ENCODE measurements at places on chromosomes 3 and 15.

- DNase-seq = no peak
These were observed 30.1 kb downstream of the GOLGB1 start for GRCh38 chr3:121719423-121719822.

- DNase-seq = no peak
These were observed 443.1 kb upstream of the THRB start for GRCh38 chr3:24937780-24938179.

DNA sequence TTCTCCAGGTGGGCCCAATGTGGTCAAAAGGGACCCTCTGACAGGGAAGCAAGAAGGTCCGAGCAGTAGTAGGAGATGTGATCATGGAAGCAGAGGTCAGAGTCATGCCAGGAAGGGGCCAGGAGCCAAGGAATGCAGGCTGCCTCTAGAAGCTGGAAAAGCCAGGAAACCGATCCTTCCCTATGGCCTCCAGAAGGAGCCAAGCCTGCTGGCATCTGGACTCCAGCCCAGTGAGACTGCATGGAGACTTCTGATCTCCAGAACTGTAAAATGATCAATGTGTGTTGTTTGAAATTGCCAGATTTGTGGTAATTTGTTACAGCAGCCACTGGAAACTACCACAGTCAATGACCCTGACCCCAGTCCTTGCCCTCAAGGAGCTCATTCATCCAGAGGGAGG is 56.8 kb upstream of the SPATA12 start:
- no peak for DNase-seq

DNA sequence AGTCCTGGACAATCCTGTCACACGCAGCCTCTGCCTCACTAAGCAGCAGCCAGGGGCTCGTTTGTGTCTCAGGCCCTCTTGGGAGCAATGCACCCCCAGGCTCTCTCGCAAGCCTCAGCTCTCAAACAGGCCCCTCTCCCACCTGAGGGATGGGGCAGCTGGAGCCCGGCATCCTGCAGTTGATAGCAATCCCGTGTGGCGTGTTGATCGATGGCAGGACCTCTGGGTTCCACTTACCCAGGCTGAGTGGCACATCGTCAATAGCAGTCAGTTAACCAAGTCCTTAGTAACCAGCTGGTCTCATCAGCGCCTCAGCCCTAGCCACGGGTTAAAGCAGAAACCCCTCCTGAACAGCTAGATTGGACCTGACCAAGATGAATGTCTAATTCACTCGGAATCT is 36.5 kb upstream of the PLXNA1 start:
- DNase-seq = no peak

- DNase-seq = no peak
These were observed 77.7 kb downstream of the ABHD5 start for GRCh38 chr3:43768381-43768973.

- no peak for DNase-seq
These were observed 27.5 kb downstream of the RAB6B start for GRCh38 chr3:133868186-133868585.

DNA sequence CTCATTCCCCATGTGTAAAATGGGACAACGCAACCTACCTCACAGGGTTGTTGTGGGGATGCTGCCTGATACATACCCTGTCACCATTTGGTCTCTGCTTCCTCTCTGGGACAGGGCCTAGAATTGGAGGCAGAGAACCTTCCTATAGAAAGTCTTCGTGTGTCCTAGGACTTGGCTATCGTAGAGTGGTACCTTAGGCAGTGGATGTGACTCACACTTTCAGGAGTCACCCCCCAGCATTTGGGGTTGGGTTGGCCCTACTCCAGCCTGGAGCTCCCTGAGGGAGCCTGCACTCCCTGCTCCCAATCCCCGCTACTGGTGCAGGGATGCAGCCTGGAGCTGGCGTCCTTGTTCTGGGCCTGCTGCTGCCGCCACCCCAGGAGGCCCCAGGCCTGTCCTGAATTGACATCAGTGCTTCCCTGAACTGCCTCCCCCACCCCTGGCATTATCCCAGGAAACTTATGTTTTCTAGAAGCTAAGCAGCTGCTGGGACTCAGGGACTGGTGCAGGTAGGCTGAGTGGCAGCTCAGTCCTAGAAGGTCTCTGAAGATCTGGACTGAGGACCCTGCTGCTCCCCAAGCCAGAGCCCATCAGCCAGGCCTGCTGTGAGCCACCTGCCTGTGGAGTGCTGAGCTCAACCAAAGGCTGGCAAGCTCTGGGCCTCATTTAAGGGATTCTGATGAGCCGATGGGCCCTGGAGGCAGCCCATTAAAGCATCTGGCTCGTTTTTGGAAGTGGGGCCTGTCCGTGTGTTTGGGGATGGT is 9.9 kb downstream of the C15orf39 start:
- DNase-seq = no peak

DNA sequence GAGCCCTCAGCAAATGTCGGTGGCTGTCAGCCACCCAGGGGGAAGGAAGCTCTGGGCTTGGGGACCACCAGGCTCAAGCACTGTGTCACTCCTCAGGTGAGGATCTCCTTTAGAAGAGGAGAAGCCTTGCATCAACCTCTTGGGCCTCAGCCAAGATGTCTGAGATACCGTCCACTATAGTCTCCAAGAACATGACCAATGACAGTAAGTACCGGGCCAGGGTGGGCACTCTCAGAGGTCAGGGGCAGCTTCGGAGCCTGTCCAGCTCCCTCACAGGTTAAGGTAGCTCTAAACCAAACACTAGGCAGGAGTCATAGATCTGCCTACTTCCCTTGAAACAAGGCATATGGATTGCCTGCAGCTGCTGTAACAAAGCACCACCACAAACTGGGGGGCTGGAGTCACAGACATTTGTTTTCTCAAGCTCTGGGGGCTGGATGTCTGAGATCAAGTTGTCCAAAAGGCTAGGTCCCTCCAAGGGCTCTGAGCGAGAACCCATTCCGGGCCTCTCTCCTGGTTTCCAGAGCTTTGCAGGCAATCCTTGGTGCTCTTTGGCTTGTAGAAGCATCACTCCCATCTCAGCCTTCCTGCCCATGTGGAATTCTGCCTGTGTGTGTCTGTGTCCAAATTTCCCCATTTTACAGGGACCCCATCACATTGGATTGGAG is 1.3 kb downstream of the CFAP100 start:
- DNase-seq = no peak

- no peak for DNase-seq
These were observed 392.3 kb downstream of the FEZF2 start for GRCh38 chr3:61981060-61981459.

DNA sequence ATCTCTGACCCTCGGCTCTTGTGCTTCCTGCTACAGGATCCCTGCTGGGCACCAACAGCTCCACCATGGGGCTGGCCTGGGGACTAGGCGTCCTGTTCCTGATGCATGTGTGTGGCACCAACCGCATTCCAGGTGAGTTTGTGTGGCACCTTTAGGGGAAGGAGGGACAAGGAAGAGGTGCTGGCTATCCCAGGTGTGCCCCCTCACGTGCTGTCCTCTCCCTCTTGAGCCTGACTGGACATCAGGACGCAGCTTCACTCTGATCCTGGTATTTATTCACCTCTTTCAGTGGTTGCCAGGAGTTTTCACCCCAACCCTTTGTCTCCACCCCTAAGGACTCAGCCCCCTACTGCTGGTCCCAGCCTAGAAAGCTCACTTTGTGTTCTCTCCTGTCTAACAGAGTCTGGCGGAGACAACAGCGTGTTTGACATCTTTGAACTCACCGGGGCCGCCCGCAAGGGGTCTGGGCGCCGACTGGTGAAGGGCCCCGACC is 960 bp downstream of the THBS1 start:
- no peak for DNase-seq

All from NCI-H1436 treated with DMSO at 0.1 percent for 48 hours (cell line).